ENCODE measurements at places on chromosomes 16 and 17.
A peak's percentile ranks its signal among the peaks of the same experiment; 100 is the strongest.

DNA sequence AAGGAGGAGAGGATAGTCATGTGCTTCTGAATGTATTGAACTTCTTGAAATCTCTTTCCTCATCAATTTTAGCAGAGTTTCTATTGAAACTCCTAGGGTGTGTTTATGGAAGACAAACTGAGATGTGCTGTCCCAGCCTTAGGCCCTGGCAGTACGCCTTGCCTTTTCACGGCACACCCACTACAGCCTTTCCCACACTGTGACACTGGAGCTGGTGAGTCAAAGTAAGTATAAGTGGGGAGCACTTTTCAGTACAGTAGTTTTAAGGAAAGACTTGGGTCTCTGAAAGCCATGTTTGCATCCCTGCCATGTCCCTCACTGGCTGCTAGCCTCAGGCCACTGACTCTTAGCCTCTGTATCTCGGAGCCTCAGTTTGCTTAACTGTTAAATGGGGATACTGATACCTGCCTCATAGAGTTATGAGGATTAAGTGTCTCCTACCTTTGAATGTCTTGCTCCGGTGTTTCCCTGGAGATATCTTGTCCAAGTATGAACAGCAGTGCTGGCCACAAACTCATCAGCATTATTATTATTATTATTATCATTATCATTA, 144.7 kb upstream of the CRHR1 start:
- no peak for DNase-seq

DNA sequence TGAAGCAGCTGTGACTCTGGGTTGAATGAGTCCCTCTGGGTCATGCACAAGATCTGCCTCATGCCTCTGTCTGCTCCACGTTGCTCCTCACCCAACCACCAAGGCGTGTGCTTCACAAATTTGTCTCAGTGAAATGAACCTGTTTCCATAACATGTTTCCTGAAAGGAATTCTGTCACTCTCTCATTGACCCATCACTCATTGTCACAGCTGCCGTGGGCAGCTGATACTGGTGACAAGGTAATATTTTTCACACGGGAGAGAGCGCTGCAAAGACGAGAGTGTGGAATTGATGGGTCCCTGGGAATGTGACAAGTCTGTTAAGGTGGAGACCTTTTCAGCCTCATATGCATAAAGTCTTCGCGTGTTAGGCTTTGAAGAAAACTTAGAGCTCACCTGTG, 391.4 kb downstream of the CPPED1 start:
- DNase-seq = no peak

DNA sequence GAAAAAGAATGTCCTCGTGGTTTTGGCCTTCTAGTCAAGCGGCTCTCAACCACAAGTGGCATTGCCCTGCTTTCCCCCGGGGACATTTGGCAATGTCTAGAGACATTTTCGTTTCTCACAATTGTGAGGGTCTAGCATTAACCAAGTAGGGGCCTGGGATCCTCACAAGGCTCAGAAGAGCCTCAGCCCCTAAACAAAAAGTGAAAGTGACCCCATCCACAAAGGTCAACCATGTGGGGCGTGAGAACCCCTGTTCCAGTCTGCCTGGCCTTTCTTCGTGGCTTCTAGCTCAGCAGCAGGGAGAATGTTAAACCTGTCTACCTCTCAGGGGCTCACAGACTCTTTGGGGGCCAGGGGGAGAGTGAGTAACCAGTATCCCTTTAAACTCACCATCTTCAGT, 4.8 kb upstream of the RPL38 start:
- no peak for DNase-seq

DNA sequence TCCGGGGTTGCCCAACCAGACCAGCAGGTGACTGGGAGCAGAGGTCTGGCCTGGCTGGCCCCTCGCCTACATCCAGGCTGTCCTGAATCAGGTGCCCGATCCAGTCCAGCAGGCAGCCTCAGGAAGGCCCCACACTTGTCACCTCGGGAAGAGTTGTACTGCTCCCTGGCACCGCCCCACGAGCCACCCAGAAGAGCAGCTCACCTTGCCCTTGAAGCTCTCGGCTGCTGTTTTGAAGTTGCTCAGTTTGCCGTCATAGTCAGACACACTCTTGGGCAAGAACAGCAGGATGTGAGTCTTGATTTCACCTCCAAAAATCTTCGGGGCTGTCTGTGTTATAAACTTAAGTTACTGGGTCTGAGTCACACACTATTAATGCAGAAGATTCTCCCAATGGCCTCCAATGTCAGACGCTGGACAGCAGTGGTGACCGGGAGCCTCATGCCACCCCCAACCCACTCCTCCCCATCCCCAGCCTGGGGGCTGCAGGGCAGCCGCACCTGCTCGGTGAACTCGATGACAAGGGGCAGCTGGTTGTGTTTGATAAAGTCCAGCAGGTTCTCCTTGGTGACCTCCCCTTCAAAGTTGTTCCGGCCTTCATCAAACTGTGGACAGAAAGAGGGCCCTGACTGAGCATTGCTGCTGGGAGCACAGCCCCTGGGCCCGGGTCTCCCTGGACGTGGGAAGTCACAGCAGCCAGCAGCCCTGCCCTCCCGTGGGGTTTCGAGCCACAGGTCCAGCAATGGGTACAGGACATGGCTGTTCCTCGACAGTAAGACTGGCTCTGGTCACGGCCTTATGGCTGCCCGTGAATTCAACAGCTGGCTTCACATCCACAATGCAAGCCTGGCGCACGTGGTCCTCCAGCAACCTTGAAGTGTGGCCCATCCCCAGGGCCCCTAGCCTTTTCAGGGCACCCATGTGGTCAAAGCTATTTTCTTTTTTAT, 12.2 kb upstream of the PPP1R27 start:
- DNase-seq = no peak

- no peak for DNase-seq
Measured at GRCh38 chr17:38441429-38442061, 13.3 kb downstream of the ARHGAP23 start.

- DNase-seq = no peak
Measured at GRCh38 chr17:41551365-41551764, 20.5 kb downstream of the KRT9 start.

DNA sequence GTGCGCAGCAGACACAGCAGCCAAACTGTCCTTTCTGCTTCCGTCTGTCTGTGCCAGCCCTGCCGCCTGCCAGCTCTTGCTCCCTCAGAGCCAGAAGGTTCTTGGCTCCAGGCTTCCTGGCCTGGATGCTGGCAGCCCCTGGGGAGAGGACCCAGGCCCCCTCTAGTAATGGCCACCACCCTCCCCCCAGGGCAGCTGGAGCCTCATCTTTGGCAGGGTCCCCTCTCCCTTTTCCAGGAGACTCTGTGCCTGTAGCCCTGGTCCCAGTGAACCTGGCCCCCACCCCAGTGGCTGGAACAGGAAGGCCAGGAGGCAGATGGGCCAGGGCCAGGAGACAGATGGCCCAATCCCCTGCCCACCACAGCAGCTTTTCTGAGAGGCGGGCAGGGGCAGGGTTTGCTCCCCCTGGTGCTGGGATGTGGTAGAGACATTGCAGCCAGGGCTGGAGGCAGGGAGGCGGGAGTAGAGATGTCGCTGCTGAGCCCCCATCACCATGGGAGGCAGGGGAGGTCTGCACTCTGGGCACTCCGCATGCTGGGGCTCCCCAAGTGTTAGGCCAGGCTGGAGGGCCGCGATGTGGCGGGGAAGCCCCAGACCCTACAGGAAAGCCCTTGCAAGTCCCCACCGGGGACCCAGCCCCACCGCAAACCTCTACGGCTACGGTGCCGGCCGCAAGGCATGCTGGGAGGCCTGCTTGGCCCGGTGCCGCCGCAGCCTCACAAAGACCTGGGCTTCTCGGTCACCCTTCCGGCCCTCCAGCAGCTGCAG, 16.7 kb downstream of the UNC13D start:
- peak; percentile 76 for DNase-seq

- DNase-seq = no peak
Measured at GRCh38 chr16:14148569-14148968, 77.5 kb downstream of the MRTFB start.

GRCh38 chr17:64147110-64148016, 17.4 kb upstream of the ERN1 start:
- peak; percentile 11 for DNase-seq

DNA sequence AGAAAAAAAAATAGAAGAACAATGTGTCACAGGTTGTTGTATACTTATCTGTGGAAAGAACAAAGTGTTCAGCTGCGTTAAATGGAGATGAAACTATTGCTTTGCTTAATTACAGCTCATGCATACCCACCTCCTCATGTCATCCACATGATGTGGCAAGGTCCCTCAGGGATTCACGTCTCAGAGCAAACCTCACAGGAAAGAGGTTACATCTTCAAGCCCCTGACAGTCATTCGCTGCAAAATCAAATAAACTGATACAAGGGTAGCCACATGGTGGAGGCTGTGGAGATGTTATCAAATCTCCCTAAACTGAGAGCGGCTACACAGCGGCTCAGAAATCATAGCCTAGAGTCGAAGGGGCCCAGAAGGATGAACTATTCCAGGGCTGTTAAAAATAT, 21.1 kb downstream of the GINS3 start:
- no peak for DNase-seq

DNA sequence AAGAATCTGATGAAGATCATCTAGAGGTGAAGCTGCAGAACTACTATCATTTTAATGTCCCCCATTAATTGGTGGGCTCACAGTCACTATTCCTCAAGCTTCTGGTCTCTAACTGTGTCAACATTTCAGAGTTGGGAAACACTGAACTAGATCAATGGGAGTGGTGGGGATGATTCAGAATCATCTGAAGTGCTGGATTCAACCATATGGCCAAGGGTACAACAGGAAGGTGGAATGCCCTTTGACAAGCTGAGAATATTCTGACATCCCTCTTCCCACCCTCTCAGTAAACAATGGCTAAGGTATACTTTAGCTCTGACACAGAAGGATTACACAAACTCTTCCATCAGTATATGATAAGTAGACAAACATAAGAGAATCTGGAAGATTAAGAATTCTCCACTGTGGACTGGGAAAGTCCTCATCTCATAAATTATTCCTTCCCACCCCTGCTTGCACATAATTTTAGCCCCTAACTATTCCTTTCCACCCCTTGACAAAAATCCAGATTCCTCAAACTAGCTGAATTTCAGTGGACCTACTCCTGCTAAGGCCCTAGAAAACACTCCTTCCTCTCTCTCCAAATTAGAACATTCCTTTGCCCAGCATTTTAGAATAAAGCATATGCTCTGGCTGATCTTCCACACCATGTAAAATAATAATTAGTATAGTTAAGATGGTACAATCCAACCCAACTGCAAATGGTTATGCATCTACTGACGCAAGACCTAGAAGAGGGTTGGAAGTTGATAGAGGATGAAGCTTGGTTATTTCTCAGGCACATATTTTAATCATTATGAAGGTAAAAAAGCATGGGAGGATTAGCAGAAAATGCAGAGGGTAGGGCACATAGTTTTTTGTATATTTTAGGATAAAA, 16.3 kb upstream of the RFFL start:
- peak; percentile 61 for DNase-seq

DNA sequence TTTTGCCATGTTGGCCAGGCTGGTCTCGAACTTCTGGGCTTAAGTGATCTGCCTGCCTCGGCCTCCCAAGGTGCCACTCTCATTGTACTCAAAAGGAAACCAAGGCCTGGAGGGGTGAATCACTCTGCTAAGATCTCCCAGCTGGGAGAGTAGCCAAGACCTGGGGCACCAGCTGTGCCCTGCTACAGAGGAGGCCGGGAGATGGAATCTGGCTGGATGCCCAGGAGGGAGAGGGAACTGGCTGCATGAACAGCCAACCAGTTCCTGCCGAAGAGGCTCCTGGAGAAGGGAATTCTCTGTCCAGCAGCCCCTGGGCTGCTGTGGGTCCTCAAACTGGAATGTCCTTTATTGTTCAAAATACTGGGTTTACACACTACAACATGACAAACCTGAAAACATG, 238.7 kb upstream of the CIBAR2 start:
- DNase-seq = peak; percentile 89

DNA sequence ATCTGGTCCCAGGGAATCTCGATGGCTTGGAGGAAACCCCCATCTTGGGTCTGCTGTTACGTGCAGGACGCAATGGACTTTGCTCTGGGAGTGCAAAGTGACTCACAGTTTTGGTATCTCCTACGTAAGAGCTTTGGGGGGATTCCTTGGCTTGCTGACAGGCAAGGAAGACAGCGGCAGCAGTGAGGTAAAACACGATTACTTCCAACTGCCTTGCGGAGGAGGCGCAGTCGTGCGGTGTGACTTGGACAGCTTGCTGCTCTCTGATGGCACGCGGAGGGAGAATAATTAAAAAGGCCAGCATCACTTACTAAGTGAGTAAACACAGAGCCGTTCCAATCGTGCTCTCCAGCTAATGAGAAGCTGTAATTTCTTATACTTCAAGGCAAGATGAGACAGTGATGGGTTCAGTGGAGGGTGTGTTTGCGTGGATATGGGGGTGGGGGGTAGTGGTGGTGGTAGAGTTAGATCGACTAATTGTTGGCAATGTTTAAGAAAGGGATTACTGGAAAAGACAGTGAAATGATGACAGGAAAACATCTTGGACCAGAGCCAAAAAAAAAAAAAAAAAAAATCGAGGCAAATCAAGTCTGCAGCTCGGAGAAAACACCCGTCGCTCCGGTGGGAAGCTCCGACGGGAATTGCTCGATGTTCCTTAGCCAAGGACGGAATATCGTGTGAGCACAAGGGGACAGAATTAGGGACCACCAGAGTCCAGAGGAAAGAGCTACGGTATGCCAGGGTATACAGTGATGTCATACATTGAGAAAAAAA, 184.8 kb upstream of the ZFHX3 start:
- peak; percentile 94 for DNase-seq

DNA sequence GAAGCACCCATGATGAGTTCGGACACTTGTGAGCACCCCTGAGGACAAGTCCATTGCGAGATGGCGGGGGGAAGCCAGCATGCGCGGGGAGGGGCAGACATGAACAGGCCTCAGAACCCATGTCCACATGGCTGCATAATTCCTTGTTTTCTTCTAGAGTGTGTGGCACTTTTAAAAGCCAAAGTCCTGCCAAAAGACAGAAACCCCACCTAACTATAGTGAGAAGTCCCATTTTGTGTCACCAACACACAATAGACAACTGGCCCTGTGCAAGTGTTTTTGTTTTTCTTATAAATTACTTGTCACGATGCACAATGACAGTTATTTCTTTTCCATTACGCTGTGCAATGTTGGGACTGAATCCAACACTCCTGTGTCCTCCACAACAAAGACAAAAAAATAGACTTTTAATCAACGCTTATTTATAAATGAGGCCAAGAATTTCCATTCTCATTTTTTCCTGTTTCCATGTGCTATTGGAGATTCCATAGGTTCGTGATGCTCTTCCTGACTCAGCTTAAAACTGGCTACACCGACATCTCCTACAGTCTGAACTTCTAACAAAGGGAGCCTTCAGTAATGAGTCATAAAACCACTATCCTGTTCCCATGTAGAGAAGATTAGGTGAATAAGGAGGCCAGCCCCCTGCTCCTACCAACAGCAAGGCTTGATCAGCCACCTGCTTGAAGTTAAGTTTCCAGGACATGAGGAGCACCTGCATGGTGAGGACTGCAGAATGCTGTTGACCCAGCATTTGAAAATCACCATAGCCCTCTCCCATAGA, 98.9 kb downstream of the ZNF423 start:
- DNase-seq = peak; percentile 64

- DNase-seq = no peak
Measured at GRCh38 chr16:19410435-19411171, 7.1 kb upstream of the TMC5 start.

GRCh38 chr17:48551596-48552465, 6.9 kb upstream of the HOXB2 start:
- no peak for DNase-seq

- DNase-seq = no peak
Measured at GRCh38 chr16:81408409-81408950, 36.1 kb upstream of the CMIP start.

GRCh38 chr16:56936491-56936890, 4.5 kb downstream of the HERPUD1 start:
- DNase-seq = no peak

- DNase-seq = no peak
Measured at GRCh38 chr16:72188541-72188940, 16.6 kb upstream of the PMFBP1 start.
